ENCODE measurements at places on chromosomes 2 and 18. TPM values are rescaled to one million over a fixed set of nuclear protein-coding genes. Genes with fewer than 3 reads are reported as not detected.

HOXD13 gene
- total RNA-seq, result not detected

CSRNP3 gene
- 1.1 TPM for total RNA-seq

TUBA3D gene
- total RNA-seq, result not detected

DCDC2C gene
- total RNA-seq, result not detected

UGT1A4 gene
- not detected for total RNA-seq

FKBP7 gene
- 11.7 TPM for total RNA-seq

RNF152 gene
- 19.6 TPM for total RNA-seq

ANKRD30BL gene
- total RNA-seq, result not detected

SAG gene
- not detected for total RNA-seq

NPHP1 gene
- total RNA-seq, result 11.4 TPM

LIPG gene
- not detected for total RNA-seq

KCNG2 gene
- total RNA-seq, result 0.44 TPM

TM4SF20 gene
- 0.22 TPM for total RNA-seq

SNED1 gene
- 34.9 TPM for total RNA-seq

MFSD2B gene
- not detected for total RNA-seq

MTLN gene
- total RNA-seq, result 134 TPM

FHL2 gene
- 31.0 TPM for total RNA-seq

ZNF519 gene
- total RNA-seq, result 17.8 TPM

CDKL4 gene
- 3.1 TPM for total RNA-seq

All from subcutaneous adipose tissue (tissue), 4 donors.